ENCODE measurements at places on chromosomes 16 and 17.

DNA sequence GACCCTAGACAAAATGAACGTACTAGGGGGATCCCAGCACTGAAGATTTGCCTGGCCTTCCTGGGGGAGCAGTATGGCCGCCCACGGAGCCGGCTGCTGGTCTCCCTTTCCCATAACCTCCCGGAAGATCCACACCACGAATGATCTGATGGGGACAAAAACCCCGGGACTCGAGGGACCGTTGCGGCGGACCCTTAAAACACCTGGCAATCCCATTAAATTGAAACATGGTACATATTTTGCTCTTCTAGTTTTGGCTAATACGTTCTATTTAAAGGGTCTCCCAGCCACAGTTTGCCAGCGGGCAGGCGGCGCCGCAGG, 45.2 kb upstream of the LCMT1 start:
- DNase-seq: no peak

DNA sequence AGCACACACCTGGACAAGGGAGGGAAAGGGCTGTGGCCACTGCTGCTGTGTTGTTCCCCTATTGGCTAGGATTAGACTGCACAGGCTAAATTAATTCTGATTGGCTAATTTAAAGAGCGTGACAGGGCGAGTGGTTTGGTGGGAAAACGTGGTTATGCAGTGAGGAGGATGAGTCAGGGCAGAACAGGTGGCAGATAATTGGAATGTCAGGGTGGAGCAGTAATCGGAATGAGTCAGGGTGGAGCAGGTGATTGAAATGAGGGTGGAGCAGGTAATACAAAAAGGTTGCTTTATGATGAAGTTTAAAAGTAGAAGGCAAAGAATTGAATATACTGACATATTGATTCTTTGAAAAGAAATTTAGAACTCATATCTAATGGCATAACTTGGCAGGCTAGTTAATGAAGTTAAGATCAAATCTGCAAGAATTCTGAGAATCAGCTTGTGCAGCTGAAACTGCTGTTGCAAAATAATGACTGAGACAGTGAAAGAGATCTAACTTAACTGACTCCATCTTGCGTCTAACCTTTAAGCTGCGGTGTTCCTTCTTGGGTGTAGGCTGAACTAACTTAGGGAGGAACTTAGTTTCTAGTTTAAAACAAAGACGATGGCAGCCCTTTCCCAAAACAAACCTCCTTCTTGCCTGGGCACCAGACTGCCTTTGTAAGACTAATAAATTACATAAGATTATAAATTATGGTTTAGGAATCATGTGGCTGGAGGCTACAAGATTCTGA, 174.3 kb downstream of the UTP18 start:
- no peak for DNase-seq

DNA sequence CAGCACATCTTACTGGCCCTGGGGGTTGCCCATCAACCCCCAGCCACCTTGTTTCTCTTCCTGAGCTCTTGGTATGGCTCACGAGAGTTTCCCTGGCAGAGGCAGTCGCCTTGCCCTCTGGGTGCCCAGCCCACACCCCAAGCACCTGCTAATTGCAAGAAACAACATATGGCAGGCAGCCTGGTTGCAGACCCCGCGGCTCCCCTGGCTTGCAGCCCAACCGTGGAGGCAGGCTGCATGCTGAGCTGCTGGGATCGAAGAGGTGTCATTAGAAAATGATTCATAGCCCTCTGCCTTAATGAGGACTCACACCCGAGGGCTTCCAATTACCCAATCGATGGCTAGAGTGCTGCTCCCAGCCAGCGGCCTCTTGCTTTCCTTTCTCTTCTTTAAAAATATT, 115.7 kb downstream of the TMEM114 start:
- no peak for DNase-seq

- no peak for DNase-seq
Measured at GRCh38 chr17:44049294-44050060, 17.0 kb downstream of the LSM12 start.

DNA sequence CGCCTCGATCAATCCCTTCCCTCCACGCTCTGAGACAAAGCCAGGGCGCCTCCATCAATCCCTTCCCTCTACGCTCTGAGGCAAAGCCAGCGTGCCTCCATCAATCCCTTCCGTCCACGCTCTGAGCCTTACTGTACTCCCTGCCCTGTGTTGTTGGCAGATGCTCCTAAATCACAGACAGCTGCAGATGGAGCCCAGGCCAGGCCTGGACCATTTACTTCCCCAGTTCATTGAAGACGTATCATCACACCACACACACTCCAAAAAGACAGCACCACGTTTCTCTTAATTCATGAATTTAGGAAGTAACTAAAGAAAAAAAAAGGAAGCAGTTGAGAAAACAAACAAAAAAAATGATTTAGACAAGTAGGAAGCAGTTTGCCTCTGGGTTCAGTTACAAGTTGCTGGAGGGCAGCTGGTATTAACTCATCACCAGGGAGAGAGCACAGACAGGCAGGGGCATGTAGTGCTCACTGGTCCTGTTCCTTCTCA, 7.4 kb upstream of the CD300LD start:
- DNase-seq: no peak

DNA sequence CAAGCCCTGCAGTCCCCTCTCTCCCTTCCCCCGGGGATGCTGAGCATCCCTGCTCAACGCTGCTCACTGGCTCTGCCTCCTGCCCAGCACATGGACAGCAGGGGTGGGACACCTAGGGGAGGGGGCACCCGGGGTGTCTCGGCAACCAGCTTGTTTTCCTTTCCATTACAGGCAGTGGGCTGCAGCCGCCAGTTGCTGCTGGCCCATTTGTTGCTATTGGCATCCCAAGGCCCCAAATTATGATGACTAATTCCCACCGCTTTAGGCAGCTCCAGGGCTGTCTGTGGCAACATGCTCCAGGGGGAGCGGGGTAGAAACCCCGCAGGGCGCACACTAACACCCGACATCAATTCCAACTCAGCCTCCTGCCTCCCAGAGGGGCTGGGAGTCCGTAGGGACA, 4.9 kb downstream of the SDK2 start:
- DNase-seq: no peak

- no peak for DNase-seq
Measured at GRCh38 chr17:82180776-82181528, 31.7 kb downstream of the CCDC57 start.

GRCh38 chr16:83899272-83899897, 470 bp downstream of the MLYCD start:
- peak; percentile 38 for DNase-seq

DNA sequence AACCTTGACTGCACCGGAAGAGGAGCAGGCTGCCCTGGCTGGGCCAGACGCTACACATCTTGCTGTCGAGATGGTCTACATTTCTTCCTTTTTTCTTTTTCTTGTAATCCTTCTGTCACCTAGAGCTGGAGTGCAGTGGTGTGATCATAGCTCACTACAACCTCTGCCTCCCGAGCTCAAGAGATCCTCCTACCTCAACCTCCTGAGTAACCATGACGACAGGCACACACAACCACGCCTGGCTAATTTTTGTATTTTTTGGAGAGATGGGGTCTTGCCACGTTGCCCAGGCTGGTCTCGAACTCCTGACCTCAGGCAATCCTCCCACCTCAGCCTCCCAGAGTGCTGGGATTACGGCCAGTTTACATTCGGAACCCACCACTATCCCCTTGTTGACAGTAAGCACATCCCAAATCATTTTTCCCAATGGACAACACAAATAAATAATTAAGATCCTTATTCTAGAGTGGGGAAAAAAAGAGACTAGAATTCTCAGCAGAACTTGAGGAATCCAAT, 79.0 kb downstream of the ANKRD11 start:
- no peak for DNase-seq

- DNase-seq: no peak
Measured at GRCh38 chr17:17058304-17058703, 16.0 kb downstream of the MPRIP start.

- no peak for DNase-seq
Measured at GRCh38 chr16:86127366-86127765, 228.4 kb downstream of the IRF8 start.

GRCh38 chr17:59838052-59838916, 54.5 kb downstream of the TUBD1 start:
- DNase-seq: no peak

- DNase-seq: no peak
Measured at GRCh38 chr17:77441940-77442339, 301.2 kb downstream of the SEC14L1 start.

- no peak for DNase-seq
Measured at GRCh38 chr16:51112323-51112722, 38.7 kb downstream of the SALL1 start.

DNA sequence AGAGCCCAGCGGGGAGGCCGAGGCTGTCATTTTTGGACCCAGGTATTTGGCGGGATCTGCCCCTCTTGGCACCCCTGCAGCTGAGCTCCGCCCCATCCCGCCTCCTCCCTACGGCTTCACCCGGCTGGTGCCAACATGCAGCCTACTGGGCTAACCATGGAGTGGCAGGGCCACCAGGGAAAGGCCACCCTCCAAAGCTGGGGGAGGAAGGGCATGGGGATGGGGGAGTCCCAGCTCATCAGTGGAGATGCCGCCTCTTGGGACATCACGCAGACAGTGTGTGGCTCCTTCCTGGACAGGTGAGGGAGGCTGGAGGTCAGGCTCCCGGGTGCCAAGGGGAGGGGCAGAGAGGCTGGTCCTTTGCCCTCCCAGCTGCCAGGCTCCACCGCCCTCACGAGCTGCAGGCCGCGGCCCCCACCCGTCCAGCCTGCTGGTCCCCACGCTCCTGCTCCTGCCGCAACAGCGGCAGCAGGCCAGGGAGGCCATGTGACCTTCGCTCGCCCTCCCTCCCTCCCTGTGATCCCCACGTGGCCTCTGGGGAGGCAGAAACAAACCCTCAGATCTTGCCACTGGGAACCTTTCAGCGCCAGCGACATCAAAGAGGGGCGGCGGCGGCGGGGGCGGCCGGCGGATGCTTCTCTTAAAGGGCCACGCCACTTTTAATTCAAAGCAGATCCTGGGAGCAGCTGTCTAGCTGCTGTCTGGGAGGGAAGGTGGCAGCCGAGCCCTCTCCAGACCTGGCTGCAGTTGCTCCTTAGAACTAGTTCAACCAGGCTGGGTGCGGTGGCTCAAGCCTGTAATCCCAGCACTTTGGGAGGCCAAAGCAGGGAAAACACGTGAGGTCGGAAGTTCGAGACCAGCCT, 6.8 kb upstream of the NOTUM start:
- peak; percentile 85 for DNase-seq

GRCh38 chr16:79902351-79902750, 301.8 kb upstream of the MAF start:
- no peak for DNase-seq

DNA sequence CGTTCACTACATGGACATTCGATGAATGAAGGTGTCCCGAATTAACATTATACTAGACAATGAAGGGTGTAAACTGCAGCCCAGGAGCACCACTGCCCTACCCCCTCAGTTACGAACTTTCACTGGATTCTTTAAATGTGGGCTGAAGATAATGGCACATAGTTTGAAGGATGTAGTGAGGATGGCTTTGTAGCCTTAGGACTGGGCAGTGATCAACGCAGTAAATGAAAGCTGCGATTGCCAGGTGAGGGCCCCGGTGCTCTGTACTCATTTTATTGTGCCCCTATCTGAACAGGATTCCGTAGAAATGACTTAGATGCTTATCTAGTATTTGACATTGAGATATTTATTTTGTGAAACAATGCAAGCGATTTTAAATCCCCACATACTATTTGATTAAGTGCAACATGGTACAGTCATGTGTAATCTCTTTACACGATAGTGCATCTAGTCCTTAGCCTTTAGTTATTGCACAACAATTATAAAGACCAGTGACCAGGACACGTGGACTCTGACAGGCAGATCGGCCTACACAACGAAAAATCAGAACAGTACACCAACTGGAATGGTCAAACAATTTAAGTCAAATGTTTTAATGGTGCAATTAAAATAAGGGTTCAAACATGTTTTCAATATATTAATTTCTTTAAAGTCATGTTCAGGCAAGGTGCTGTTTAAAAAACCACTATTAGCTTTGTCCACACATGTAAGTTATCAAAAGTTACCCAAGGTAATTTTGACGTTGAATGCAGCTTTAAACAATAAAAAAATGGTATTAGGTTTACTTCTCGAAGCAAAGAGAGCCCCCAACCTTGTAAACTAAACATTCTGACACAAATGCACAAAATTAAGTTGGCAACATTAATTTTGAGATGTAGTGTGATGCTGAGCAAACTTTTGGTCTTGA, 17.4 kb upstream of the ERN1 start:
- no peak for DNase-seq

DNA sequence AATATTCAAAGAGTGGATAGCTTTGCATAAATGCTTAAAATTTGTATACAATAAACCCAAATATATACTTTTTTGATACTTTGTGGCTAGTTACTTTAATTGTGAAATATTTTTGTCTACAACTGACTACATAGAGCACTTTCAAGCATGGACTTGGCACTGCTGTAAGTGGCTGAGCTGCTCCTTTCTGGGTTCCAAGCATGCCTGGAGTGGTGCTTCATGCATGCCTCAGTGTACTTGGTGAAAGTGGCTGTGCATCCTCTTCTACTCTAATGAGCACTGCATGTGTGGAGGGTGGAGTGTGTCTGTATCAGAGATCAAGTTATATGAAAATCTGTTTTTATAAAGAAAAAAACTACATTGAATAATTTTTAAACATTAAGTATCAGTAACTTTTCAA, 94.1 kb downstream of the OMG start:
- DNase-seq: no peak

- no peak for DNase-seq
Measured at GRCh38 chr16:31267332-31268032, 7.7 kb downstream of the ITGAM start.

GRCh38 chr17:6098050-6098822, 28.1 kb downstream of the WSCD1 start:
- no peak for DNase-seq

DNA sequence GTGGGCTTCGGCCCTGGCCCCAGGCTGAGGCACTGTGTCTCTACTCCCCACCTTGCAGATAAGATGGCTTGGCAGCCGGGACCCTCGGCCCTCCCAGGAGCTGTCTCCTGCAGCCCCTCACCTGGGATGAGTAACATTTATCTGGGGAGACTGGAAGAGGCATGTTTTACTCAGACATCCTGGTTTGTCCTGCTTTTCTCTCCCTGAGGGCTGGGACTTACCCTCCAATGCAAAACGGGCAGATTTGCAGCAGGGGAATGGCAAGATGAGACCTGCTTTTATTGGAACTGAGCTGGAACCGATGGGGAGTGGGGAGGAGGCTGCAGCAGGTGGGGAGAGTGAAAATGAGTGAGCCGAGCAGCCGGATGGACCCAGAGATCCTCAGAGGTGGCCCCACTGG, 27.3 kb upstream of the UBE2G1 start:
- DNase-seq: no peak
